Stimulated activated CD4-positive, alpha-beta T cell treated with anti-CD3 and anti-CD28 coated beads, Interleukin-1b, Interleukin-23, amount 100 ng/mL, for 1 hour (primary cell): ENCODE measurements at places on chromosomes 2 and 18.

GRCh38 chr2:20479835-20480234, 33.0 kb downstream of the RHOB start:
- no peak for DNase-seq

DNA sequence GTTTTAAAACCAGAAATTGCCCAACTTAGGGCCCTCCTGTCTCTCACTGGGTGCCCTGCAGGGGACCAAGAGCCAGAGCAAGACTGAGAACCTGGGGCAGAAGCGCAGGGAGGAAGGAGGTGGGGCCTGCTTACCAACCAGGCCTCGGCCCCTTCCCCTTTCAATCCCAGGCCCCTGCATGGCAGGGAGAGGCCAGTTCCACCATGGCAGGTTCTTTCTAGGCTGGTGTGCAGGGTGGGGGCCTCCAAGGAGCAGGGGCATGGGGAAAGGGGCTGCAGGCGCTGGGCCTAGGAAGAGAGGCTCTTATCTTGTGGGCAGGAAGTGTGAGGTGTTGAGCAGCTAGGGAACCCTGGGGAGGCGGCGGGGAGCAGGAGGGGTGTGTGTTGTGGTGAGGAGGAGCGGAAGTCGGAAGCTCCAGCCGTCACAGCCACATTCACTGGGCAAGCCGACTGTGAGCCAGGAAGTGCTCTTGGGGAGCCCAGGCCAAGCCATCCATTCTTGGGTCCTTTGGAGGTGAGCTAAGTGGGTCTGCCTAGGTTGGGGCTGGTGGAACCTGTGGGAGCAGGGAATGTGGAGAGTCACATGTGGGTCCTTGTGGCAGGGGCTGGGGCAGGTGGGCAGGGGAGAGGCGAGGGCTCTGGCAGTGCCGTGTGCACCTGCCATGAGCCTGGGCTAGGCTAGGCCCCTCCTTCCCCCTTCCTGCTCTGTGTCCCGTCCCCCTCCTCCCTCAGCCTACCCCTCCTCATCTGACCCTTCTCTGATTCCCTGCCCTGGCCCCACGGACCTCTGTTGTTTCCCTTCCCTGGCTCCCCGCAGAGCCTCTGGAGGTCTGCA, at the start of gene PSD4:
Gene PSD4 (plus strand): TSS at position 430 of the 834 bp plus-strand sequence. CDS start 8,486 bp downstream, outside the sequence.
- peak; percentile 72 for DNase-seq

- DNase-seq = no peak
These were observed 1.7 kb upstream of the GATA6 start for GRCh38 chr18:22167471-22168241.

GRCh38 chr18:7000484-7001096, 117.0 kb downstream of the LAMA1 start:
- no peak for DNase-seq

DNA sequence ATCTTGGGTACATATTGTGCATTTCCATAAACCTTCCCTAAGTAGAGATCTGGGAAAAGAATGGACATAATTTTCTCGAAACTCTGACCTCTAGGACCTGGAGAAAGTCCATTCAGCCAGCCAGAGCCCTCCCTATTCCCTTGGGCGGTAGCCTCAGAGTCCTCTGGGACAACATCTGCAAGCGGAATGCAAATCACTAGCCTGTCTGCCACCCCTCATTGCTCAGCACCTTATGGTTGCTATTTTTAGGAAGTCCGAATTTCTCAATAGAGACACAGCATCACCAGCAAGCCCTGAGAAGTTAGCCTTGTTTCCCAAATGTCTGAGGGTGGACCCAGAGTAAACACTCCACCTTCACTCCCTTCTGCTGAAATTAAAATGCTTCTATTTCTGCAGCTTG, 17.6 kb upstream of the CD28 start:
- DNase-seq = no peak

DNA sequence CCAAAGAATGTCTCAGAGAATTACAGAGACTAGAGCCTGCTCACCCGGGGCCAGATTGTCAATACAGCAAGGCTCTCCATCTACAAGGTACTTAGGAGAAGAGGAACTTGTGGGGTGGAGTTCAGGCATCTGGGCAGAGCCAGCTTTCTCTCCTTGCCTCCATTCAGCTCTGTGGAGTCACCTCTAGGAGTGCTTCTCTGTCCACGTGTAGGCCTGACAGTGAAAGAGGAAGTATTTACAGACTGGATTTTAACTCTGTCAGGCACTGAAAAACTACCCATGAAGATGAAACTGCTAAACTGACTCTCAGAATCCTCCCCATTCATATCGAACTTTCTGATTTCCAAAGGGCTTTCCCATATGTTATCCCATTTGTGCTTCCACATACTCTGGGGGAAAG, 315.6 kb downstream of the SETBP1 start:
- DNase-seq = no peak

- DNase-seq = no peak
These were observed 26.6 kb upstream of the SLC14A2 start for GRCh38 chr18:45588376-45589355.

- no peak for DNase-seq
These were observed 14.0 kb downstream of the MBD2 start for GRCh38 chr18:54210463-54210862.

GRCh38 chr18:24138409-24138788, 463 bp upstream of the CABYR start:
- DNase-seq = no peak

GRCh38 chr2:211416373-211416772, 860.0 kb downstream of the CPS1 start:
- DNase-seq = no peak

DNA sequence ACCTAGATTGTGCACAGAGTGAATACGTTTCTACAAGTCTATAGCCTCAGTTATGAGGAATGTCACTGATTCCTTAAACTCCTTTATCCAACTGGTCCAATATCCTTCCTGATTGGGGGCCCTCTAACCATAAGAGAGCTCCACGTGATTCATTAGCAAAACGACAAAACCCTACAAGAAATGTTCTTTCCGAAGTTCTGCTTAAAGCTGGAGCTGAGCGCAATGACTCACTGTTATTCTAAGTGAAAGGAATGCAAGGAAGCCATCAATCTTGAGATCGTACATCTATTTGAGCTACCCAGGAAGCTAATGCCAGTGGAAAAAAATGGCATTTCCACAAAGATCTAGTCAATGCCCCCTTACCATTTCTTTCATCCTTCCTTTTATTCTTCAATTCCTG, 354.9 kb upstream of the CDH20 start:
- DNase-seq = no peak

GRCh38 chr2:128356127-128356526, 37.5 kb upstream of the HS6ST1 start:
- no peak for DNase-seq

DNA sequence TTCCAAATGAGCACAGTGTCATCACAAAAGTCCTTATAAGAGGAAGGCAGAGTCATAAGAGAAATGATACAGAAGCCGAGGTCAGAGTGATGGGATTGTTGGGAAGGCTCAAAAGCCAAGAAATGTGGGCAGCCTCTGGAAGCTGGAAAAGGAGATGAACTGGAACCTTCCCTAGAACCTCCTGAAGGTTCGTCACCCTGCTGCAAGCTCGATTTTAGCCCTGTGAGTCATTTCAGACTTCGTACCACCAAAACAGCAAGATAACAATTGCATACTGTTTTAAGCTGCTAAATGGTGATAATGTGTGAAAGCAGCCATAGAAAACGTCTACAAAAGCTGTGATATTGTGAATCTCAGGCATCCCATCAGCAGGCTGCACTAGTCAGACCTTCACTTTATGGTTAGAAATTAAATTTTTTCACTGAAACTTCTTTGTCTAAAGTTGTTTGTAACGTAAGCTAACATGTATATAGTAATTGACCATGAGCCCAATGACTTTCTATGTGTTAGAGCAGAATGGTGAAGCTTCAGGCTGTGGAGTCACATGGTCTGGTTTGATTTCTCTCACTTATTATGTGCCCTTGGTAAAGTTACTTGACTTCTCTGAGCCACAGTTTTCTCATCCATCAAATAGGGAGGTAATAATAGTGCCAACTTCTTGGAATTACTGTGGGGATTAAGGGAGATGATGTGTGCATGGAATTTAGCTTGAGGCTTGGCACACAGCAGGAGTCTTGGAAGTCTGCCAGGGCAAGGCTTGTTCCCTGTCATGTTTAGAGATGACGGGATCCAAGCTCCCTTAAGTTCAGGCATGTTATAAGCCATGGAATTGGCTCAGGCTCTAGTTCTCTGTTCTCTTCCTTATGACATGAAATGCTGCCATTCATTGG, 132.0 kb upstream of the CCDC195 start:
- DNase-seq = no peak

- DNase-seq = no peak
These were observed 33.6 kb upstream of the B3GNT7 start for GRCh38 chr2:231361701-231362554.

- DNase-seq = no peak
These were observed 284.3 kb downstream of the ERBB4 start for GRCh38 chr2:212254339-212254738.

DNA sequence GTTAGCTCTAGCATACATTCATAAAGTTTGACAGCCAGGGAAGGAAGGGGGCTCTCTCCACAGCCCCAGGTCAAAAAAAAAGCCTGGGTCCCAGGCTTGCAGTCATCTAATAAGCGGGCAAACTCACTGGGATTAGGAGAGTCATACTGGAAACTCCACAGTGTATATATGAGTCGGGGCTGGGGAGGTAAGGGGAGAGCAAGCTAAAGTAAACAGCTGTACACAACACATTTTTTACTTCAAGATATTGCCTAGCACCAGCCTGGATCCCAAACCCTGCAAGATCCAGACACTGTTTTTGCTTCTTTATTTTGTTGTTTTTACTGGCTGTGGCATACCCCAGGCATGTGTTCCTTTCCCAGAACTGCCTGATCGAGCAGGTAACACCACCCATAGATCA, 291.3 kb upstream of the TANK start:
- no peak for DNase-seq

- no peak for DNase-seq
These were observed 178.2 kb downstream of the INHBB start for GRCh38 chr2:120524174-120524573.

DNA sequence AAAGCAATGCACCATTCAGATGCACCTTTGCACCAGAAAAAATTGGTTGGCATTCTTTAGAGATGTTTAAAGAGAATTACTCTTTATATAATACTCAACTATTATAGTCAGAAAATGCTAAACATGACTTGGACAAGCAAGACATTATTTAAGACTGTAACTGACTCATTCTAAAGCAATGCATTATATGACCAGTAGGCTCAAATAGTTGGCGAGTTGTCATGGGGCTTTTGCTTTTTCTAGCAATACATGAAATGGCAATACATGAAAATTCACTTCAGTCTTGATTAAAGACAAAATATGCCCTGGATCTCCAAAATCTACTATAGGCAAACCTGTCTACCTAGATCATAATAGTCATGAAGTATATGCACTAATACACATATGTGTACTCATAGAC, 216.9 kb upstream of the VWC2L start:
- no peak for DNase-seq

DNA sequence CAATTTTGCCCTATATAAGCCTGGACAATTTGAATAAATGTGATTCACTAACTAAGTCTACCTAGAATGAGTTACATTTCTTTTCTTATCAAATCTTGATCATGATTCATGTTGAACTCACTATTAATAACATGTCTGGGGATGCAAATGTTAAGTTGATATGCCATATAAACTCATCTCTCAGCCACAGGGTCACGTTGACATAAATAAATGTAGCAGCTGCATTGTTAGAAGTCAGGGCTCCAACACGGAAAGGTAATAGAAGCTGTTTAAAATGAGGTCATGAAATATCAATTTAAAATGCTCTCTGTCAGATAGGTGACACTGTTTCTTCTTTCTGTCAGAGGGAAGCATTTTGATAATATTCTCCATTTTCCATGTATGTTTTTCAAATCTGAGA, 521.9 kb downstream of the CCDC85A start:
- DNase-seq = no peak

DNA sequence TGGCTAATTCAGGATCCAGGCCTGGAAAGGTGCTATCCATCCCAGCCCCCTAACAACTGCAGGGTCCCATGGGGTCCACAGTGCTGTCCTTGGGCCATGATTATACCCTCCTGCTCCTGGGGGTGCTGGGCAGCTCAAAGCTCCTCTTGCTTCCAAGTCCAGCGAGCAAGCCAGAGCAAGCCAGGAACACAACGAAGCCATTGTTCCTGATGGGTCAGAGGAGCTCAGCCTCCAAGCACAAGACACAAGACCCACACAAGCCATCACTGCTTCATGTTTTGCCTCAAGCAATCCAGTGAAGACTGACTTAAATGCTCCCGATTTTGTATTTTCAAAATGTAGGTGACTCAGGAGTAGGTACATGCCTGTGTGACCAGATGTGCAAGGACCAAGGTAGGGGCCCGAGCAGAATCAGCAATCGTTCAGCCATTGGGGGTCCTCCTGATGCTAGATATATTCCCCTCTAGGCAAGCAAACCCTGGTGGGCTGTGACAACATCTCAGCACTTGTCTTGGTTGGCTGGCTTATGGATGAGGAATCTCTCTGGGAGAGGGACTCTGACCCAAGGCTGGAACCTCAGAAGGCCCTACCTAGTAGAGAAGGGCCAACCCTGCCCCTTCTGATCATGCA, 90.8 kb downstream of the EPAS1 start:
- DNase-seq = no peak

DNA sequence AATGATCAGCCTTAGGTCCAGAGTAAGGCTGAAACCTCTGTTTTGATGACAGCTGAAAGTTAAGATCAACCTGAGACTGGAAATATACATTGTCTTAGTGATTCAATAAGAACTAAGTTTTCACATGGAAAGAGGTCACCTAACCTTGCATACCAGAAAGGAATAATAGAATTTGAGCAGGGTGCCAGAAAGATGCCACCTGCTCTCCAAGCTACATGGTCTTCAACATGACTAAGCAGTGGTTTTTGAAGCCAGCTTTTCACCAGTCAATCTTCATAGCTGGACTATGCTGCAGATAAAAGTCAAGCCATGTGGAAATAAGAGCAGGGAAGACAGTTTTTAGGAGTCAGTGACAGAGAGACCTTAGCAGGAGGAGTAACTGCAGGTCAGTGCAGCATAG, 589.4 kb upstream of the SYT4 start:
- no peak for DNase-seq

- DNase-seq = no peak
These were observed 48.3 kb downstream of the ASB1 start for GRCh38 chr2:238475034-238475433.

DNA sequence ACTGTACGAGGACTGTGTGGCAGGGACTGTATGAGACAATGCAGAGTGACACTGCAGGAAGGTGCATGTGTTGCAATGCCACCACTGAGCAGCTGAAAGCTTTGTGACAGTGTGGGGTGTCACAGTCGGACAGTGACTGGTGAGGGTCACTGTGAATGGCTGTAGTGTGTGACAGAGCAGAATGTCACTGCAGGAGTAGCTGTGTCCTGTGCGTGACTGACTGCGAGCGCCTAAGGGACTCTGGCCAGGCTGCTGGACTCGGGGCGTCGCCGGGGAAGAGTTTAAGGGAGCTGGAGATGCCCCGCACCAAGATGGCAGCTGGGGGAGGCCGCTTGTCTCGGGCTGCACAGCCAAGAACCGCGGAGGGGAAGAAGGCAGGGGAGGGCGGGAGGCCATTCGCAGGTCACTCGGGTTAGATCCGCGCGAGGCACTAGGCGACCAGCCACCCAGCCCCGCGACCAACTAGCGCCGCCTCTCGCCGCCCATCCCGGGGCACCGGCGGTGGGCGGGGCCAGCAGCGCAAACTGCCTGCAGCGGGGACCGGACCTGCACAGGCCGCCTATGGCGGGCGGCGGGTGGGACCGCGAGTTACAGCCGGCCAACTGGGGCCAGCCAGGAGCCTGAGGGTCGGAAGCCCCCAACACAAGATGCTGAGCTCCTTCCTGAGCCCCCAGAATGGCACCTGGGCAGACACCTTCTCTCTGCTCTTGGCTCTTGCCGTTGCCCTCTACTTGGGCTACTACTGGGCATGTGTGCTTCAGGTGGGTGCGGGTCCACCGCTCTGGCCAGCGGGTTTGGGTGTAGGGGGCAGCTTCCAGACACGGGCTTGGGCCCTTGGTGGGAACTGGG, at the start of gene ABHD1:
Gene ABHD1 (plus strand): TSS at position 514 of the 849 bp plus-strand sequence. CDS start 134 bp downstream, at position 648.
- DNase-seq = no peak

- DNase-seq = no peak
These were observed 6.4 kb downstream of the TNS1 start for GRCh38 chr2:217996361-217996760.
